Left hindlimb (tissue), 1 donor: ENCODE measurements at places on chromosomes 1 and 21.

GRCh38 chr1:172390683-172391551 is 29.6 kb upstream of the C1orf105 start:
- peak; percentile 74 for DNase-seq

- DNase-seq = no peak
Measured at GRCh38 chr1:63918418-63918945, 144.7 kb downstream of the ROR1 start.

- no peak for DNase-seq
Measured at GRCh38 chr1:111175349-111175748, 25.1 kb downstream of the DENND2D start.

- no peak for DNase-seq
Measured at GRCh38 chr1:201299968-201300367, 16.7 kb downstream of the PKP1 start.

- DNase-seq = no peak
Measured at GRCh38 chr1:81950591-81951244, 150.0 kb downstream of the ADGRL2 start.

- no peak for DNase-seq
Measured at GRCh38 chr1:235278233-235278914, 49.6 kb downstream of the ARID4B start.

DNA sequence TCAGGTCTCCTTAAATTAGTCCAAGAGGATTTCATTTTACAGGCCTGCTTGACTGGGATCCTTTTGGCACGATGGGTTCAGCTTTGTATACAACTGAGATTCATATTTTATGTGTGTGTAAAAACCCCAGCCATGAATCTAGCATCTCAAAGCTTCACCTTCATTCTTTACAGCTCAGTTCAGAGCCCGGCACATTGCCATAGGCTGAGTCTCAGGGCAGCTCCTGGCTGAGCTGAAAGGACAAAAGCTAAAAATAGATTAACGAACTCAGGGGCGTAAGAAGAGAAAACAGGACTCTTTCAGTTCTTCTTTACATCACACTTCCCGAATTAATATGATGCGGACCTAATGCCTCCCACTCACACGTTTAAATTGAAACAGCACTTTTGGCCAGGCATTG is 262.8 kb upstream of the PBX1 start:
- DNase-seq = peak; percentile 30

DNA sequence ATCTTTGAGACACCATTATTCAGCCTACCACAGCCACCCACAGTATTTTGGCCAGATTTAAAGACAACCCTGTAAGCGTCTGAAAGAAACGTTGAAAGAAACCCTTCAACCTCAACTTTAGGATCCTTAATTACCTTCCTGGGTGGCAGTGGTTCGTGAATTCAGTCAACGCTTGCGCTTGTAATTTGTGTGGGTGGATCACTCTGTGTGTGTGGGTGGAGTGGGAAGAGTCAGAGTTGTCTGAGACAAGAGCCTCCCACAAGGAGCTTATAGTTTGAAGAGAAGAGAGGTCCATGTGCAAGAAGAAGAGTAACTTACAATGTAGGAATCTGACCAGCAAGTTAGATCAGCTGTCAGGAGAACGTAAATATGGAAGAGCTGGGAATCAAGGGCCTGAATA is 8.4 kb downstream of the COQ8A start:
- no peak for DNase-seq

GRCh38 chr1:35046730-35047129 is 15.0 kb upstream of the ZMYM6 start:
- no peak for DNase-seq

GRCh38 chr1:226414098-226414698 is 6.3 kb upstream of the PARP1 start:
- DNase-seq = no peak

- DNase-seq = no peak
Measured at GRCh38 chr1:59165353-59165752, 131.5 kb upstream of the FGGY start.

GRCh38 chr1:180155182-180155682 is 563 bp downstream of the QSOX1 start:
- DNase-seq = no peak

GRCh38 chr1:16164213-16165072 is 8.6 kb upstream of the EPHA2 start:
- DNase-seq = no peak

- DNase-seq = no peak
Measured at GRCh38 chr1:44721485-44722361, 9.2 kb downstream of the RNU5D-1 start.

- no peak for DNase-seq
Measured at GRCh38 chr1:44390277-44390676, 14.8 kb upstream of the RNF220 start.
